Stimulated activated CD4-positive, alpha-beta T cell treated with anti-CD3 and anti-CD28 coated beads, Interleukin-1b, Interleukin-23, amount 100 ng/mL, for 1 hour (primary cell): ENCODE measurements at places on chromosomes 4 and X.

GRCh38 chrX:64192673-64193072 lies 12.8 kb downstream of the AMER1 start:
- no peak for DNase-seq

DNA sequence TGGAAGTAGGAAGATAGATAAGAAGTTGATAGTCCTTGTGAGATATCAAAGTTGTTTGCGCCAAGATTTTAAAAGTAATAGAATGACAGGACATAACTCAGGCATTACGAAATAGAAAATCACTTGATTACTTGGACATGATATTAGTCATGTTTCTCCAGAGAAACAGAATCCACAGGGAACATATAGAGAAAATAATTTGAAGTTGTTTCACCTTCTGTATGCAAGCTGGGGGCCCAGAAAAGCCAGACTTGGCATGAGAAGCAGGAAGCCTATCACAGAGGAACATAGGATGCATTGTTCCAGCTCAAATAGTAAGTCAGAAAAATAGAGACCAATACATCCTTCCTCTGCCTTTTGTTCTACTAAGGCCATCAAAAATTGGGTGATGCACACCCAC lies 715.9 kb downstream of the TECRL start:
- no peak for DNase-seq

DNA sequence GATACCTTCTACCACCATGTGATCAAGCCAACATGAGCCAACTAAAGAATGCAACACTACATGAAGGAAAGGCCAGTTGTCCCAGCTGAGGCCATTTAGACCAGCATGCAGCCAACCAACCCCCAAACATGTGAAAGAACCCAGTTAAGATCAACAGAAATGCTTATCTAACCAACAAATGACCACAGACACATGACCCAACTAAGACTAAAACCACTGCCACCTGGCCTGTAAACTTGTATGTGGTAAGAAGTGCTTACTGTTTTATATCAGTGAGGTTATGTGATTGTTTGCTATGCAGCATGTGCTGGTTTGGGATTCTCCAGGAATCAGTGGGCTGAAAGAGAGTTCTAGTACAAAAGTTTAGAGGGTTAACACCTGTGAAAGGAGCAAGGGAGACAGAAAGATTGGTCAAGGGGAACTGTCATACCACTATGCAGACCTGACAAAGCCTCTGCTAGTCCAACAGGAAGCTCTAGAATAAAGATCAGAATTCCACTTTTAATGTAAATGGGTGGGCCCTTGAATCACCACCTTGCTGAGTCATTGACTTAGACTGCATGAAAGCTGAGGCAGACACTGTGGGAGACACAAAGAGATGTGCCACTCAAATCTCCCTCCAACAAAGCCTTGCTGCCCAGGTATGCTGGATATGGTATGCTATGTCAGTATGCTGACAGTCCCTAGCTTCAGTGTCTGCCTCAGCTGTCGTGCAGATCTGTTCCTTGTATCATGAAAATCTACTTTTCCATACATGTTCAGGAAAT lies 6.1 kb upstream of the SH3D19 start:
- no peak for DNase-seq

DNA sequence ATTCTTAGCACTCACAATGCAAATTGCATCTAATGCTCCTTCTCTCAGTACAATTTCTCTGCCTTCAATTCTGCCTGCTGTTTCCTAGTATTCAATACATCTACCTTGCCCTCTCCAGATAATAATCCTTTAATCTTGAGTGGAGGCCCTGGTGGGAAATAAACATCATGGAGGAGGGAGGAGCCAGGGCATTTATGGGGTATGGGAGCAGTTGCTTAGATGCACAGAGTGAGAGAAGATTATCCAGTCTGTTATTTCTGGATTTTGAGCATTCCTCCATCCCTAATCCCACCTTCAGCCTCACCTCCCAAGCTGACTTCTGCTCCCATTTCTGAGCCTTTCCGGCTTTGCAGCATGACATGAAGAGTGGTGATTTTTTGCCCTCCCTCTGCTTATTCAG lies 127.9 kb upstream of the PPP3CA start:
- DNase-seq: no peak

DNA sequence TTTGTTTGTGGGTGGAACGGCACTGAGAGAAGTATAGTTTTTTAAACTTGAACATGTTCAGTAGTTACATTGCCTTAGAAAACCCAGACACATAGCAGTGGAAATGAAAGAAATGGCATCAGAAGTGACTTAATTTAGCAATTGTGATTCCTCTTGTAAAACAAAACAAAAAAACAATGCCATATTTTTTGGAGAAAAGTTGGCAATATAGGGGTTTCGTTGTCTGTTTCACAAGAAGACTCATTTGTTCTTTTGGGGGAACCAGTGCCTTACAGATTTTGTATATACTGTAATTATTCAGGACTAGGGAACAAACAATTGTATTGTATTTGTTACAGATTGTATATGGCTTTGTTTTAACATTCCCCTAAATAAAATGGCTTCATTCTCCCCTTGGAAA lies 390.7 kb downstream of the UNC5C start:
- no peak for DNase-seq

- no peak for DNase-seq
These were observed 27.4 kb upstream of the PLAC1 start for GRCh38 chrX:134685668-134686067.

- no peak for DNase-seq
These were observed 32.1 kb downstream of the UBE2K start for GRCh38 chr4:39730072-39730471.

GRCh38 chrX:41258226-41258625 lies 75.7 kb upstream of the DDX3X start:
- DNase-seq: no peak

DNA sequence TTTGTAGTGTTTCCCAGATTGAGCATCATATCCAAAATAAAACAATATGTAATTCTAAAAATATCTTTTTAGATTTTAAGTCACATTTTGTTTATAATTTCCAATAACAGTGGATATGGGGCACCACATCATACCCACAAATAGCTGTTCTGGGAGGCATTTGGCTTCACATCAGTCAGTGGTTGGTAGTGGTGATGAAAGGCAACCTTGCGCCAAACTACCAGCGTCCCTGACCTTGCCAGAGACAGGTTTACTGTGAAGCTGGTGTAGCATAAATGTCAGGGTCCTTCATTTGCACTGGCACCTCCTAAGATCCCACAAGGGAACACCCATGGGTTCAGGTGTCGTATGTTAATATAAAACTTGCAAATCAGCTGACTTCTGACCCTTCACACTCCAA lies 222.2 kb downstream of the DCTD start:
- no peak for DNase-seq

GRCh38 chr4:119053245-119053644 lies 82.4 kb upstream of the MYOZ2 start:
- no peak for DNase-seq

GRCh38 chr4:54863571-54864255 lies 206.0 kb downstream of the KIT start:
- DNase-seq: no peak
